Esophagus squamous epithelium (tissue), 5 donors: ENCODE measurements at places on chromosomes 5 and 9.

DNA sequence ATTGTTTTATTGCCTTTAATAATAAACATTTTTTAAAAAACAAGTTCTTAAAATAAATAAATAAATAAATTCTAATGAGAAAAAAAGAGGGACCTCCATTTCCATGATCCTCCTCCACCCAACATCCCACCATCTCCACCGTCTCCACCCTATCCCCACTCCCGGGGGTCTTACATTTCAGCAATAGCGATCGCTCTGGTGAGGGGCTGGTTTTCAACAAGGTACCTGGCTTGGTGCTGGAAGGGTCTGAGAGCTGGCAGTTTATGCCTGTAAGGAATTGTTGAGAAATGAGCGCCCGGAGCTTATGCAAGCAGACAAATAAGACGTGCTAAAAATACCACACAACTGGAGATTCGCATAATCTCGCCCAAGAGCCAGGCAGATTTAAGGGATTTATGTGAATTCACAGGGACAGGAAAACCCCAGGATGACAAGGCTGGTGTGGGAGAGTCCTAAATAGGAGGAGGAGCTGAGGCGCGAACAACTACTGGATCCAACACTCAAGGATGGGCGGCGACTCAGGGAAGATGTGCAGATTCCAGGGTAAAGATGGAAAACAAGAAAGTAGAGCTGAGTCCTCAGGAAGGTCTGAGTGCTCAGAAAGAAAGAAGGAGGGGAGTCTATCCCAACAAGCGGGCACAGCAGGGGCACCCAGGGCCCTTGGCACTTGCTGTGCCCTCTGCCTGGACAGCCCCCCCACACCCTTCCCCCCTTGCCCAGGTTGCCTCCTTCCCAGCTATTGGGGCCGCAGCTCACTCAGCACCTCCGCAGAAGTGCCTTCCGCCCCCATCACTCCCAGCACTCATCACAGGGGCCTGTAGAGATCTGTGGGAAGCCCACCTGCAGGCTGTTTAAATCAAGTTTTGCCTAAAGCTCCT is 27.0 kb downstream of the TRIM14 start:
- no peak for DNase-seq

DNA sequence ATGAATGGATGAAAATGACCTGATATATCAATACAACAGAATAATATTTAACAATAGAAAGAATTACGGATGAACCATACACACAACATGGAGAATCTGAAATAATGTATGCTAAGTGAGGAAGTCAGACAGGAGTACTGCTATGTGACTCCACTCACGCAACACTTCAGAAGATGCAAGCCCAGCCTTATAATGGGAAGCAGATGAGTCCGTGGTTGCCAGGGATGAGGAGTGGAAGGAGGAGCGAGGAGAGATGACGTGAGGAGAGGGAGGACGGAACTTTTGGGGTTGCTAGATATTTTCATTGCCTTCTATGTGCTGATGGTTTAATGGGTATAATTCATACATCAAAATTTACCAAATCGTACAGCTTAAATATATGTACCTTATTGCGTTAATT is 55.4 kb upstream of the ERCC6L2 start:
- DNase-seq, result no peak

DNA sequence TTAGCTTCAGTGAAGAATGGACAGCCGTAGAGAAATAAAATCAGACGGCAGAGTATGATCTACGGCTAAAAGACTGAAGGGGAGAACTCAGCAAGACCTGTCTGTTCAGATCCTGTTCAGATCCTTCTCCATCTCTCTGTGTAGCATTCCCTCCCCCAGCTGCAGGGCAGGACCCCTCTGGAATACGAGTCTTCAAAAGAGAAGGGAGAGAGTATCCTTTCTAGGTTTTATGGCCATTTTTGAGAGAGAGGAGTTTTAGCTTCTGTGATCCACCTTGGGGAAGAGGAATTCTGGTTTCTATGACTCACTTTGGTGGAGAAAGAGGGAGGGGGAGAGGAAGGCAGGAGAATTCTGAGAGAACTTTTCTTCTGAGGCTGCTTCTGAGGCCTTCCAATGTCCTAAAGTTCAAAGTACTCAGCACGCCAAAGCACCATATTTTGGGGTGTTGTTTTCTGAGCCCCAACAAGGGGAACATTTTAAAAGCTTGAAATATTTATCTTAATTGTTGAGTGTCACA is 194.4 kb upstream of the TLE4 start:
- no peak for DNase-seq

- no peak for DNase-seq
These were observed 2.6 kb downstream of the PCSK5 start for GRCh38 chr9:75893106-75893505.

DNA sequence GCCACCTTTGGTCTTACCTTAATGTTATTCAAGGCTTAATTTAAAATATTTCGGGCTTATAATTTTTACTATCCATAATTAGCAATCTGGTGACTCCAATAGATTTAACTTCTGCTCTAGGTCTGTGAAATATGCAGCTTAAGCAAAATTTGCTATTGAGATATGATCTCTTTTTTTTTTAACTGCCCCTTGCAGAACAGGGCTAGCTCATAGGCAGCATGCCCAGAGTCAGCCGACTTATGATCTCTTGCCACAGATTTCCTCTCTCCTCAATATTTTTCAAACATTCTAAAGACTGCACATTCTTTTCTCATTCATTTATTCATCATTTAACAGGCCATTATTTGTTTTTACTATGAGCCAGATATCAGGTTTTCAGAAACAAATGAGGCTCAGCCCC is 4.5 kb downstream of the TTC23L start:
- DNase-seq, result no peak

GRCh38 chr5:169009123-169009522 is 291.8 kb downstream of the SLIT3 start:
- no peak for DNase-seq

- DNase-seq, result no peak
These were observed 2.5 kb downstream of the SLC6A18 start for GRCh38 chr5:1227667-1228066.

GRCh38 chr5:119292701-119293515 is 62.9 kb upstream of the TNFAIP8 start:
- no peak for DNase-seq

GRCh38 chr9:5112109-5112592 is 73.3 kb downstream of the INSL6 start:
- no peak for DNase-seq
